CD14-positive monocyte (primary cell): ENCODE measurements at places on chromosomes 2 and 18.
A peak's percentile ranks its signal among the peaks of the same experiment; 100 is the strongest.

DNA sequence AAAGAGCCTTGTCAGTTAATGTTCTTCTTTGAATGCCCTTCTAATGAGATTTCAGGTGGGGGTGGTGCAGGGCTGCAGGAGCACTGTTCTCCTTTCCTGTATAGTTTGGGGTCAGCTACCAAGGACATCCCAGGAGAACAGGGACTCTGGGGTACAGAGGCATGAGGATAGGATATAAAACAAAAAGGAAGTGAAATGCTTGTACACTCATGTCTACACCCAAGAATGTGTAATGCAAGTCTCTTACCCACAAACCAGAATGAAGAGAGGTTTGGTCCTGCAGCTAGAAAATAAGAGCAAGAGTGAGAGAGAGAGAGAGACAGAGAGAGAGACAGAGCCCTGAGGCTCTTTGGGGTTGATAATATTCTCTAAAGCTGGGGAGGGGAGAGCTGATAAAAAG is 151.8 kb upstream of the KCTD1 start:
- no peak for DNase-seq

DNA sequence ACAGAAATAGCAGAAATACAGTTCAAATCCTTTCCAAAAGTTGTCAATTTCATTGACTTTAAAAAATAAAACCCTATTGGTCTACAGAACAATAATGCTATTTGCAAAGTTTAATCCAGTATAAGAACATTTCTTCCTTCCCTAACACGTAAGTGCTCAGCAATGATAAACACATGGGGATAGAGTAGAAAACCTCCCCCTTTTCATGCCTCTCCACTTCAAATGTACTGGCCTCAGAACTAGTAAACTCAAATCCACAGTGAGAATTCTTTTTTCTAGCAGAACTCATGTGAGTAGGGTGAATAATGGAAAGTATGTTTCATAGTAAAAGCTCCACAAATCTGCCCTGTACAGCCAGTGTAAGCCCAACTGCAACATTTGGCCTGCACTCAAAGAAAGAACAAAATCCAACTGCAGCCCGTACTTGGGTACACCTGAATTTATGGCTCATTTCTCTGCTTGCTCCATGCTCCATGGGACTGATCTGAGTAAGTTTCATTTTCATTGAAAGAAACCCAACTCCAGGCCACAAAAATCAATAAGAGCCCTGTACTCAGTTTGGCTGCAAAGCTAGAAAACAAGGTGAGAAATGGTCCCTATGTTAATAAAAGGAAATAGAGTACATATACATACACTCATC is 115.0 kb upstream of the RMDN2 start:
- no peak for DNase-seq

- DNase-seq: peak; percentile 73
Measured at GRCh38 chr2:118032169-118033013, 18.5 kb upstream of the CCDC93 start.

DNA sequence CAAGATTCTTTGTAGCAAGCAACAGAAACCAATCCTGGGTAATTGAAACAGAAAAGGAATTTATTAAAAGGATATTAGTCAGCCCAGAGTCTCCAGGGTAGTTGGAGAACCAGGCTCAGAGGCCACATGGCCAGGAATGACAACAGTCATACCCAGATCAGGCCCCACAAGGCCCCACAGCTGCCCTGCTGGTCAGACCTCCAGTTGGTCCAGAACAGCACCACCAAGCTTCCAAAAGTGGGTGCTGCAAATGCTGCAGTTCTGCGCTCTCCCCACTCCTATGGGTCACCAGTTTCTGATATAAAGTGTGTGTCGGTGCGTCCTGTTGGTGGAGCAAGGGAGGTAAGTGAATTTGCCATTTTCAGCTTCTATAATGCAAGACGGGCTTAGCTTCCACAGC is 29.9 kb downstream of the KLHL29 start:
- no peak for DNase-seq

DNA sequence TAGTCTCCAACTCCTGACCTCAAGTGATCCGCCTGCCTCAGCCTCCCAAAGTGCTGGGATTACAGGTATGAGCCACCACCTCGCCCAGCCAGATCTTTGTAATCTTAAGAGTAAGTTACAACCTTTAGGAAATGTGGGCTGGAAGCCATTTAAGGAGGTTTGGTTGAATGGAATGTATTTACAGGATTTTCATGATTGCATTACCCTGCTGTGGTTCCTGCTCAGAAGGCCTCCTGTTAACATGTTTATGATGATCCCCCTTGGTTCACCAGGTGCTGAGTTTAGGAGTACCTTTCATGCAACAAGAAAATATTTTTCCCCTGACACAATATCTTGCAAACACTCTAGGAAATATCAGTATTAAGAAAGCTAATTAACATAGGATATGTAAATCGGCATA is 187.4 kb upstream of the SH3BP4 start:
- DNase-seq: no peak

DNA sequence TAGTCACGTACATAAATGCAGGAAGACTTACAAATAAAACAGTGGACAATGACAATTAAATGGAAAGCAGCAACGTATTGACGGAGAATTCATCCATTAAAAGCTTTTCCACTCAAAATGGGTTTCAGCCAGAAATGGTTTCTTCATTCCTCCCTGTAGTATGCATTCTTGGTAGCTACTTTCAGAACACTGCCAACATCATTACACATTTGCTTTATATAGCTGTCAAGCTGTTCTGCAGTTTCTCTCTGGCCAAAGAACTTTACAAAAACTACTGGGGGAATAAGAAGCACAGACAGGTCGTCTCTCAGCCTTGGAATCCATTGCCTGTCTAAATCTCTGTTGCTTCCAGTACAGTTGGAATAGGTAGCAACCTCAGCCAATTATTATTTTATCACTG is 84.1 kb upstream of the NCKAP5 start:
- DNase-seq: no peak

GRCh38 chr2:203451011-203451410 is 84.1 kb downstream of the RAPH1 start:
- no peak for DNase-seq

- DNase-seq: no peak
Measured at GRCh38 chr18:75742516-75742915, 315.0 kb upstream of the SMIM21 start.

DNA sequence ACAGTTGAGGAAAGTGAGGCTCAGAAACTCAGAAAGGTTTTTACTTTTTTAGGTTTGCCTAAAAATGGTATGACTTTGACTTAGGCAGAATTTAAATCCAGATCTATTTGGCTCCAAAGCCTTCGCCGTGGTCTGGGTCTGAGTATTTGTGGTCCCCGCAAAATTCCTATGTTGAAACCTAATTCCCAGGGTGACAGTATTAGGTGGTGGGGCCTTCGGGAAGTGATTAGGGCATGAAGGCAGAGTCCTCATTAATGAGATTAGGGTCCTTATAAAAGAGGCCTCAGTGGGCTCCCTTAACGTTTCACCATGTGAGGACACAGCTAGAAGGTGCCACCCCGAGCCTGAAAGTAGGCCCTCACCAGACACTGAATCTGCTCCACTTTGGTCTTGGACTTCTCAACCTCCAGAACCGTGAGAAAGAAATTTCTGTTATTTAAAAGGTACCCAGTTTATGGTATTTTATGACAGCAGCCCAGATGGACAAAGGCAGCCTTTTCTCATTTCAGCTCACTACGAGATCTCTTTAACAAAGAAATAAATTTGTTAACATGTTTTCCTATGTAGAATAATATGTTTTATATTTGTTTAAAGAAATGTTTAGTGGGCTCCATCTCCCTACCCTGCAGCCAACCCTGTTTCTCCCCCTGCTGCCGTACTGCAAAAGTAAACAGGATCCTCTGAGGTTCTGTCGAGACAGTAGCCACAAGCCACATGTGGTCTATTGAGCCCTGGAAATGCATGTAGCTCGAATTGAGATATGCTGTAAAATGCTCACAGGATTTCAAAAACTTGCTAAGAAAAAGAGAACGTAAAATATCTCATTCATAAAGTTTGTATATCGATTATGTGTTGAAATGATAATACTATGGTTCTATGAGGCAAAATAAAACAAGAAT is 80.6 kb downstream of the MOGAT1 start:
- no peak for DNase-seq

- DNase-seq: peak; percentile 57
Measured at GRCh38 chr2:152175012-152175367, 573 bp downstream of the STAM2 start.

DNA sequence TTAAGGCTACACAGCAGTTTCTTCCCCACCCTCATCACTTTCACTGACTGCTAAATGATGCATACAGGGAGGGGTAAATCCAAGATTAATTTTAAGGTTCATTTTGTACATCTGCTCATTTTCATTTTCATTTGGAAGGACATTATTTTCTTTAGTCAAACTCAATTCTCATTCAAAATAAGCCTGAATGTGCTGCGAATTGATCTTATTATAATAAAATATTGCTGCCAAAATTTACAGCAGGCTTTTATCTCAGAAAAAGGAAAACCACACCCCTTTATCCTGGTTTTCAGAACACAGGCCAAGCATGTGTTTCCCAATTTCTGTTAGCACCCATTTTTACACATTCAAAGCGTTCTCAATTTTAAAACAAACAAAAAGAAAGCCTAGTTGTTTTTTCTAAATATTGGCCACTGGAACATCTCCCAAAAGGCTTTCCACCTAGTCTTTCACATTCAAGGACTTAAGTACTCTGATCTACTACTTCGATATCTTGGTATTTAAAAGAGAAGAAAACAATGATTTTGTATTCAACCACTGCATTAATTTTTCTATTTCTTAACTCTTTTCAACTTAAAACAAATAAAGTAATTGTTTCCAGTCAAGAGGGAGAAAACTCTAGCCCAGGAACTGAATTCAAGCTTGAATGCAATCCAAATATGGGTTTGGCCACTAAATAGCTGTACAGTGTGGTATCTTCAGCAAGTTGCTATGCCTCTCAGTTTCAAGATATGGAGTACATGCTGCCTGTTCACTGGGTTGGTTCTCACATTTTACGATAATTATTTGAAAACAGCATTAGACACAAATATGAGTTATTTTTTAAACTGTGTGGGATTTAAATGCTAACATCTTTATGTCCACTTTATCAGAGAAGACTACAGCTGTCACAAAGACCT is 52.5 kb downstream of the CDH2 start:
- no peak for DNase-seq

DNA sequence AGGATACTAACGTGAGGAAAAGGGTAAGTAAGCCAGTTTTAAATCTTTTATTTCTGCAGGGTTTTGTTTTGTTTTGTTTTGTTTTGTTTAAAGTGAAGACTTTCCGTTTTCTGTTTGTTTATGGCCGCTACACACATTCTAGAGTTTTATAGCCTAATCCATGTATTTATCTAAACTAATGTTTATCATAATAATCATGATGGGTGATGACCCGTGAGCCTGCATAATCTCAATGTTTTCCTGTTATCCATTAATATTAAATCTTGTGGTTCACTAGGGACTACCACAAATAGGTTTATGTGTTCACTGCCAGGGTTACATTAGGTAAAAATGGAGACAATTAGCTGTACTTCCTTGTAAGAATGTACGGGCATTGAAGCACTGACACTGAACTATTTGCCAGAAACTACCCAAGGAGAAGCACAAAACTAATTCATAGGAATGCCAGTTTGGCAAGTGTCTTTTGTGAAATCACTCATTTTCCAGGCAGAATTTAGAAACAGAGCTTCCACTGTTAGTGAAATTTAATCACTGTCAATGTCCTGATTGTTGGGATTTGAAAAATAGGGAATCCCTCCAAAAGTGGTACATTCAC is 574.8 kb downstream of the LRP1B start:
- DNase-seq: no peak

- no peak for DNase-seq
Measured at GRCh38 chr2:172395503-172395902, 31.9 kb upstream of the ITGA6 start.

- no peak for DNase-seq
Measured at GRCh38 chr18:3520230-3521085, 70.5 kb downstream of the TGIF1 start.

DNA sequence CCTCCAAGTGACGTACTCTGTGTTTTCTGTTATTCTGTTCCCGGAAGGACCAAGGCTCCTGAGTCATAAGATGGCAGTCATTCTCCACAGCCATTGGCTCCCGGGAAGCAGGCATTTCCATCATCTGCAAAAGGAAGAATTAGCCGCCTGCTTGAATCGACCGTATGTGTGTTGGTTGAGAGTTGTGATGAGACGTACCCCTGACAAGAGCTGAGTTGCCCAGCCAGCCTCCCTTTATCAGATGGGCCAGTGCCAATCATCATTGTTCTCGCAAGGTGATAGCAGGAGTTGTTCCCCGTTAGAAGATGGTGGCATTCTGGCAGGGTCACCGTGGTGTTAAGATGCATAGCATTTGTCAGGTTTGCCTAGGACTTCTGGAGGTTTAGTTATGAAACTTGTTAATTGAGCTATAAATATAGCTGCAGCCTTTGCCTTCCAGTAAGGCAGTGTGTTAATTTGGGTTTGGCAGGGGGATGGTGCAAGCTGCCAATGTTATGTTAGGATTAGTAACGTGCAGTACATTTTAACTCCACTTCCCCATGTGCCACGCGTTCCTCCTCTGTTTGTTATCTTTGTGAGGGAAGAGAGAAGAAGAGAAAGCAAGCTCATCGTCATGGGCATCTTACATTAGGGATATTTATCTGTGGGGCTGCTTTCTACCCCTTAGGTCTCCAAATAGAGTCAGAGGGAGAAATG is 652.7 kb upstream of the FANCL start:
- DNase-seq: no peak

GRCh38 chr2:126933711-126934091 is 35.0 kb downstream of the TEX51 start:
- no peak for DNase-seq

DNA sequence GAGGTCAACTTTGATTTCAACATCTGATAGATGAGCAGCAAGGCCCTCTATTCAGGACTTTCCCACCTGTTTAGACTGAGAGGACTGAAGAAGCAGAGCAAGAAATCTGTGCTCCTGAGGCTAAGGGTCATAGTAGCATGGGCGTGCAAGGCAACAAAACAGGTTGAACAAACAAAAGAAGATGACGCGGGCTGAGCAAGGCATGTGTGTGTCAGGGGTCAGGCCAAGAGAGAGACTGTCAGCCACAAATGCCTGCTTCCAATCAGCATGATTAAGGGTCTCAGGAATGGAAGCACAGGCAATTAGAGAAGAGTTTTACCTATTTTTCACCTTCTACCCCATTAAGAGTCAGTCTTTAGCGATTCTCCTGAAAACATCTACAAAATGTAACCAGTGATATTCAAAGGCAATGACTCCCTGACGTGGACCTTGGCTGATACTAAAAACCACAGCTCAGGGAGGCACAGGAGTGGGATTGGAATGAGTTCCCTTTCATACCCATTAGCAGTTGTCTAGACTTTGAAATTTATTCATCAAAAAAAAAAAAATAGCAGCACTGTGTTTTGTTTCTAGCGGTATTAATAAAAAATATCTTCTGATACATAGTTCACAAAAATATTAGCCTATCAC is 81.9 kb downstream of the DYNAP start:
- DNase-seq: no peak

GRCh38 chr2:7014174-7014640 is 97.0 kb downstream of the RNF144A start:
- DNase-seq: peak; percentile 45
